ENCODE measurements at places on chromosomes 5 and 9. TPM values are rescaled to one million over a fixed set of nuclear protein-coding genes. Genes with fewer than 3 reads are reported as not detected.

GRCh38 chr5:169280286-169280685, 20.7 kb downstream of the SLIT3 start:
- H3K4me1 ChIP-seq, result no peaks in the 10 kb centered on the region
- H3K27ac ChIP-seq, result no peak overlapping the region
- no peaks in the 10 kb centered on the region for H3K27me3 ChIP-seq
- no peak for DNase-seq
- no peaks in the 10 kb centered on the region for H3K36me3 ChIP-seq
- no peak overlapping the region for H3K4me3 ChIP-seq

- no peak for DNase-seq
- no peaks in the 10 kb centered on the region for H3K27me3 ChIP-seq
- H3K27ac ChIP-seq, result no peak overlapping the region
These were observed 30.4 kb downstream of the HTR1A start for GRCh38 chr5:63931836-63932235.

- H3K4me1 ChIP-seq, result no peaks in the 10 kb centered on the region
- H3K27ac ChIP-seq, result no peak overlapping the region
- H3K4me3 ChIP-seq, result no peak overlapping the region
- no peak for DNase-seq
These were observed 5.7 kb downstream of the PLPPR1 start for GRCh38 chr9:101034222-101034621.

WNT8A gene
- total RNA-seq, result not detected

GRCh38 chr5:113510836-113511451, 2.5 kb upstream of the YTHDC2 start:
- DNase-seq, result no peak
- H3K27ac ChIP-seq, result no peak overlapping the region
- no peak overlapping the region for H3K4me3 ChIP-seq
- H3K4me1 ChIP-seq, result peaks cover 18% of the 10 kb centered on the region
- peaks cover 11% of the 10 kb centered on the region for H3K27me3 ChIP-seq
